Stimulated activated memory B cell treated with anti-CD40 and anti-IgM and Interleukin-4, amounts not matched to agents 10 μg/mL and 1 μg/mL and 100 μg/mL, for 72 hours (primary cell): ENCODE measurements at places on chromosomes 12 and 14.

GRCh38 chr14:104507443-104507842 lies 72.1 kb upstream of the C14orf180 start:
- ATAC-seq: no peak

DNA sequence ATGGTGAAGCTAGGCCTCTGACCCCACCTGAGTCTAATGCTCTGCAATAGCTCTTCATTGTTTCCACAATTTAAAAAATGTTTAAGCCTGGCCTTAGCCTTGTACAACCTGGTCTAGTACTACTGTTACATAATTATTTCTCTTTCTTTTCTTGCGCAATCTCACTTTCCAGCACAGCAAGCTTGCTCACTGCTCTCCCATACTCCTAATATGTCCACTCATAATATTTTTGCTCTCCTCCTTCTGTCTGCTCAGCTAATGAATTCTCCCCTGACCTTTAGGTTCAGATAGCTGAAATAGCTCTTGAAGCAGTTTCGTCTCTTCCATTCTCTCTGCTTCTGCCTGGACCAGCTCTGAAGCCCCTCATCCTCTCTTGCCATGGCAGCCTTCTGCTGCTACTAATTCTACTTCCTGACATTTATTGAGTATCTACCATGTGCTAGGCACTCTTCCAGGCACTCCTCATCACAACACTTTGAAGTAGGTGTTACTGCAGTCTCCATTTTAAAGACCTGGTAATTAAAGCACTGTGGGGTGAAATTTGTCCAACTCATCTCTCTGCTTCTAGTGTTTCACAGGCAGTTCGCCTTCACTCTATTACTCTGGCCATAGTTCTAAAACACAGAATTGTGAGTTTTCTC lies 2.8 kb upstream of the SLC48A1 start:
- ATAC-seq: no peak

DNA sequence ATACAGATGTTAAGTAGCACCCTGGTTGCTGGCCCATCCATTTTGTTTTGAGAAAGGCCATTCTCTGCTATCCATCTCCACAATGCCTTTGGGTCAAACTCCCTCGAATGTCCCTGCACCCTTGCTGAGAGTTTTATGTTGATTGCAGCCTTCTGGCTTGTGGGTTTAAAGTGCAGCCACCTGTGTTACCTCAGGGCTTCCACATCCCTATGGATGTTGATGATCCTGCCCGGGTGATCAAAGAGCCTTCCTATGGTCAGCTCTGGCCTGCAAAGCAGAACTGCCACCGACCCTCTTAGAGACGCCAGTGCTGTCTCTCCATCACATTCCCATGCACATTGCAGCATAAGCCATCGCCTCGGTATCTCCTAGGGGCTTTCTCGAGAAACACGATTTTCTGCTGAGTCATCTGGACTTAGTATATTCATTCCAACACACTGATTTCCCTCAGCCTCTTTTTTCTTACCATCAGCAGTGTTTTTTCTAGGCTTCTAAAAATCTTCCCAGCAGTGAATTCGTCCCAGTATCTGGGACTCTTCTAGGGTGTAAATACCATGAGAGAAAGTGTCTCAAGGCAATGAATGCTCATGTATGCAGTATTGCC lies 585.7 kb upstream of the TMEM132C start:
- no peak for ATAC-seq

DNA sequence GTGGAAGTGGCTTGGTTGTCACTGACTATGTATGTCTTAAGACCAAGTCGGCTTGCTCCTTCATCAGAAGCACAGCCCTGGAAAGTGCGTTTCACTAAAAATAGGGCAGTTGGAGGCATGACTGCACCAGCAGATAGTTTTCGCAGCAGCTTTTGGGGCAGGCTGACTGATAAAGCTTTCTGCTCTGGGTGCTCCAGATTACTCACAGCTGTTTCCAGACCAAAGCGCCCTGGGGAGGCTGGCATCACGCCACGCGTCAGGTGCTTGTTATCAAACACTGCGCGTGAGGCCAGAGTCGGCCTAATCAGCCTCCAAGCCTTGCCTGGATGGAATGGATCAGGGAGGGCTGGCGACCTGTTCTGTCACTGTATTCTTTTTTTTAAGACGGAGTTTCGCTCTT lies 13.3 kb upstream of the LRRC10 start:
- ATAC-seq: no peak

- ATAC-seq: no peak
Observed at GRCh38 chr12:976644-977043, 14.4 kb upstream of the ERC1 start.

DNA sequence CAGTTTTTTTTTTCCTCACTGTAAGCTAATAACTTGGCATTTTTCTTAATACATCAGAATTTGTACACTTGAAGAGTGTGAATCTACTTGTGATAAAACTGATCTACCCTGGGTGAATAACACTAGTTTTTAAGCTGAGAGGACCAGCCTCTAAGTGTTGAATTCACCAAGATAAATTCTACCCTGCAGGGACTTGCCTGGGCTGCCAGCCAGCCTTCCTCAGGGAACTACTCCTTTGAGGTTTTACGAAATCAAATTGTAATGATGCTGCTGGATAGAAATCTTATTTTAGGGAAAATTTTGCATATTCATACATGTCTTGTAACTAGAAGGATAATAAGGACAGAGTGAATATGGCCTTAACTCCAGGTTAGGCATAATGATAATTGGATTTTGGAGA lies 1.9 kb downstream of the MED21 start:
- no peak for ATAC-seq

GRCh38 chr12:74598819-74599218 lies 61.2 kb downstream of the ATXN7L3B start:
- no peak for ATAC-seq

GRCh38 chr12:513446-513845 lies 53.7 kb downstream of the B4GALNT3 start:
- ATAC-seq: no peak

- no peak for ATAC-seq
Observed at GRCh38 chr12:27732281-27732680, 21.6 kb downstream of the MRPS35 start.

- peak; percentile 87 for ATAC-seq
Observed at GRCh38 chr12:12645485-12645884, 33.8 kb downstream of the CREBL2 start.

DNA sequence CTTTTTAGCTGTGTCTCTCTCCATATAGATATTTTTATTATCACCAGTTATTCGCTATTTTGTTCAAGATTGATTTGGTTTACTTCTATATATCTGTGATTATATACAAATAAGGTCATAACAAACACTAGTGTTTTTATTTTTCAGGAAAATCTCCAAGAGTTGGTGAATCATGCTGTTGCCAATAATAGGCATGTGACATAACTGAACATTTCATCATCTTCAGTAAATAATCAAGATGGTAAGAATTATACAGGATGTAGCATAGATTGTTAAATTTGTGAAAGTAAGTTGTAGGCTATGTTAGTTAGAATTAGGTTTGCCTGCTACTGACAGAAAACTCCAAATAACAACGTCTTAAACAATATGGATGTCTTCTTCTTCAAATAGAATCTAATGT lies 240.9 kb upstream of the PDE3A start:
- ATAC-seq: no peak

- no peak for ATAC-seq
Observed at GRCh38 chr12:108318472-108319275, 20.4 kb downstream of the CMKLR1 start.

GRCh38 chr12:125983094-125983783 lies 918.0 kb downstream of the AACS start:
- ATAC-seq: no peak

DNA sequence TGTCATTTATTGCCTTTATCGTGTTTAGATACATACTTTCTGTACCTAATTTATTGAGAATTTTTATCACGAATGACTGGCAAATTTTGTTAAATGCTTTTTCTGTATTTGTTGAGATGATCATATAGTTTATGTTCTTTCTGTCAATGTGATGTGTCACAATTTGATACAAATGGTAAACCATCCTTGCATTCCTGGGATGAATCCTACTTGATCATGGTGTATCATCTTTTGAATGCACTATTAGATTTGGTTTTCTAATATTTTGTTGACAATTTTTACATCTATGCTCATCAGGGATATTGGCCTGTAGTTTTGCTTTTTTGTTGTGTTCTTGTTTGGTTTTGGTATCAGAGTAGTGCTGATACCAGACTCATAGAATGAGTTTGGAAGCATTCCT lies 185.1 kb downstream of the NUBPL start:
- ATAC-seq: no peak

- no peak for ATAC-seq
Observed at GRCh38 chr14:76446921-76447320, 71.0 kb downstream of the ESRRB start.

- no peak for ATAC-seq
Observed at GRCh38 chr12:110937104-110937641, 16.8 kb upstream of the MYL2 start.

DNA sequence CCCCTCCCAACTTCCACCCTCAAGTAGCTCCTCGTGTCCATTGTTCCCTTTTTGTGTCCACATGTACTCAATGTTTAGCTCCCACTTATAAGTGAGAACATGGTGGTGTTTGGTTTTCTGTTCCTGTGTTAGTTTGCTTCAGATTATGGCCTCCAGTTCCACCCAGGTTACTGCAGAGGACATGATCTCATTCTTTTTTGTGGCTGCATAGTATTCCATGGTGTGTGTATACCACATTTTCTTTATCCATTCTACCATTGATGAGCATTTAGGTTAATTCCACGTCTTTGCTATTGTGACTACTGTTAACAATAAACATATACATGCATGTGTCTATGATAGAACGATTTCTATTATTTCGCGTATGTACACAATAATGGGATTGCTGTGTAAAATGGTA lies 362.6 kb downstream of the TMTC2 start:
- ATAC-seq: no peak

- no peak for ATAC-seq
Observed at GRCh38 chr12:24364921-24365320, 415.5 kb upstream of the SOX5 start.

DNA sequence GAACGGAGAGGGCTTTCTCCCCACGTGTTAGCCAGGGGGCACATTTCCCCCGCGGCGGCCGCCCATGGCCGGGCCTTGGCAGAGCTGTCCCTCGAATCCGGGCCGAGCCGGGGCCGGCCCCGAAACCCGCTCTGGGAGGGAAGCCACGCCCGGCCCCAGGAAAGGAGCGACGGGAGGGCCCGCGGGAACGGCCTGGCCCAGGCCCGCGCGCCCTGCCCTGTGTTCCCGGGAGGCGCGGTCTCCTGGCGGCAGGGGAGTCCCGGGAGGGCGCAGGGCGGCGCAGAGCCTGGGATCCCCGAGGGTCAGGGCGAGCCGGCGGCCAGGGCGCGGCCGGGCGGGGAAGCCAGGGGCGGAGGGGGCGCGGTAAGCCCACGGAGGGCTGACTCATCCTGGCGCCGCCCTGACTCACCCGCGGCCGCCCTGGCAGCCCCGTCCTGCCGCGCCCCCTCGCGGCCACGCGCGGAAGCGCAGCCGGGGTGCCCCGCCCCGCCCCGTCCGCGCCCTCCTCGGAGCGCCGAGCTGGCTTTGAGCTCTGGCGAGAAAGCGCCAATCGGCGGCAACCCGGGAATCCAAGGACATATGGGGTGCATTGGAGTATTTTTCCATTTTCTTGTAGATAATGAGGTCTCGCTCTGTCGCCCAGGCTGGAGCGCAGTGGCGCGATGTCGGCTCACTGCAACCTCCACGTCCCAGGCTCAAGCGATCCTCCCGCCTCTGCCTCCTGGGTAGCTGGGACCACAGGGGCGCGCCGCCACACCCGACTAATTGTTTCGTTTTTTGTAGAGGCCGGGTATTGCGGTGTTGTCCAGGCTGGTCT lies 31.8 kb upstream of the PLEKHG6 start:
- peak; percentile 94 for ATAC-seq

DNA sequence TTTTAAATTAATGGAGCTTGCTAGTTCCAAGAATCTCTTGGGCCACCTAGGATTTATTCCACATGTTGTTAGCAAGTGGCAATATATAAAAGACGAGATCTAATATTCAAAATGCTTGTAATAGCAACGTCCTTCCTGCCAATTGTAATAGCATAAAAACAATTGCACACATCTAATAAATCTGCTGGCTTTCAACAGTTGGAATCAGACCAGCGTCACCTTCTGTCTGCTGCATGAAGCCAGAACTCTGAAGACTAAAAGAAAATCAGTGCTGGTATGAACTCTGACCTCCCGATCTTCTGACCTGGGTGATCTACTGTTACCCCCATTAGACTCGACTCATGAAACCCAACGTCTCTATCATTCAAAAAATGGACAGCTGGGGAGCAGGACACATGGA lies 100.6 kb downstream of the DIO2 start:
- no peak for ATAC-seq

GRCh38 chr12:2414810-2415567 lies 362.2 kb downstream of the CACNA1C start:
- no peak for ATAC-seq

- no peak for ATAC-seq
Observed at GRCh38 chr12:124381456-124382296, 86.8 kb downstream of the RFLNA start.

- ATAC-seq: no peak
Observed at GRCh38 chr14:105485739-105486162, 935 bp upstream of the CRIP1 start.

GRCh38 chr12:127411166-127411915 lies 855.6 kb upstream of the TMEM132C start:
- ATAC-seq: no peak

GRCh38 chr12:42639556-42639955 lies 50.0 kb upstream of the PRICKLE1 start:
- ATAC-seq: no peak

DNA sequence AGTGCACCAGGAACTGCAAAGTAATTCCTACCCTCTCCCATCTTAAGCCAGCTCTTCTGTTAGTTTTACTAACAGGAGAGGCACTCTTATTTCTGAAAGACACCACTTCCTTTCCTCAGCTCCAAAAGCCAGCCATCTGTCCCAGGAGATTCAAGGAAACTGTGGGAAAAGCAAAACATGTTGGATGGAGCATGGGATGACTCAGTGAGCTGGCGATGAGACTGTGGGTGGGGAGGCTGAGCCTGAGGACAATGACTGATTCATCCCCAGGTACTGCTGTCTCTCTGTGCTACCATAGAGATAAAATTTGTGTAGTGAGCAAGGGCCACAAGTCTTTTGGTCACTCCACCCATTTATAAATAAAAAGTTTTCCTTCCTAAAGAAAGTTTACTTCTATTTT lies 141.4 kb downstream of the MYRFL start:
- ATAC-seq: no peak

GRCh38 chr12:110766311-110767154 lies 23.8 kb upstream of the PPP1CC start:
- no peak for ATAC-seq
